ENCODE measurements at places on chromosomes 1 and 21.

- no peak for DNase-seq
Observed at GRCh38 chr1:44707959-44708831, 22.8 kb downstream of the RNU5D-1 start.

GRCh38 chr1:28671254-28671780 is 2.7 kb downstream of the GMEB1 start:
- no peak for DNase-seq

DNA sequence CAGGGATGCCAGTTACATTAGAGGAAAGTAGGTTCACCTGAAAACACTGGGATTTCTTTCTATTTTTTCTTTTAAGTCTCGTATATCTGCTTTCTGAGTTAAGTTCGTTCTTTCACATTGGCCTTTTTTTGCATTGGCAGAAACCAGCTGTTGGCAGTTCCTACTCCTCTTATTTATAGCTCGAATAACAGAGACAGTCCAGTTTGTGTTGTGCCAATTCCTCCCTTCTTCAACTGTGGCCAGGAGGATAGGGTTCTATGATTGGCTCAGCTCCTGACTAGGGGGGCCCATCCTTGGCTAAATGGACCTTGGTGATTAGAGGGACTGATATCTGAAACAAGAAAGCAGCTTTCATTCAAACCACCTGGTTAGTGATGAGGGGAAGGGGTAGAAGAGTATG is 115.8 kb downstream of the RPS6KC1 start:
- no peak for DNase-seq

- DNase-seq: no peak
Observed at GRCh38 chr1:81412954-81413353, 387.8 kb upstream of the ADGRL2 start.

- DNase-seq: no peak
Observed at GRCh38 chr1:161158316-161159010, 837 bp upstream of the USP21 start.

GRCh38 chr1:228314658-228315483 is 91.8 kb downstream of the TRIM11 start:
- no peak for DNase-seq

DNA sequence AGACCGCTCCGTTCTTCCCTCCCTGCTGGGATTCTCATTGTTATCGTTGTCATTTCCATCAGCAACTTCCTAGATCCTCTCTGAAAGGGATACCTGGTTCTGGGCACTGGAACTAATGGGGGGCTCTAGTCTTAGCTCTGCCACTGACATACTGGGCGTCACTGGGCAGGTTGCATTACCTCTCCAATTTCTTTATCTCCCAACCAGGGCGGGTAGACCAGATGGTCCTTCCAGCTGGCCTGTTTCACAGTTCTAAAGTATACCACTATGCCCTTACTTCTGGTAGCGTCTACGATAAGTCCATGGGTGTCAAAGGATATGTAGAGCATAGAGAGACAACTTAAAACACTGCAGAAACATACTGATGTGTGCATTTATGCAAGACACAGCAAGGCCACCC is 1.4 kb downstream of the GPR37L1 start:
- no peak for DNase-seq

- DNase-seq: no peak
Observed at GRCh38 chr1:36796733-36797132, 237.6 kb downstream of the GRIK3 start.

- no peak for DNase-seq
Observed at GRCh38 chr1:41632781-41633575, 148.5 kb upstream of the EDN2 start.

Data from T-helper 1 cell (primary cell).